ENCODE measurements at places on chromosomes 7 and 10.

DNA sequence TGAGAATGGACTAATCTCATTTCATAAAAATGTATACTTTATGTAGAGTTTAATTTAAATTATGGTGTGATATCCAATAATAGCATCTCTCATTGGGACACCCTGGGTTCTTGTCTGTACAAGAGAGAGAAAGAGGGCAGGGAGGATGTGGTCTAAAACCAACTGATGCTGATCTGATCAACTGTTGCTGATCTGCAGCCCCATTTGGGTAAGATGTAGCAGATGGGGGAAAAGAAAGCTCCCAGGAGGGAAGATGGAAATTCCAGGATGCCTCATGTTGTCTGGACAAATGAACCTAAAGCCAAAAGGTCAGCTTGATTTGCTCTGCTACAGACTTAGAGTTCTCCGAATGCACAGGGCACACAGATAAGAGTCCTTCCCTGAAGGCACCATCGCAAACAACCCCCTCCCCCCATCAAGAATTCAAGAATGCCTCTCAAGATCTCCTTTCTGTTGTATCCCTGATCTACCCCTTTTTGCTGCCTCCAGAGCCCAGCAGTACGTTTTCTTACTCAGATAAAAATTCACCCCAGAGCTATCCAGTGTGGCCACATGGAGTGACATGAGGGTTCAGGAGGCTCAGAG lies 171.4 kb upstream of the INHBA start:
- DNase-seq = no peak

DNA sequence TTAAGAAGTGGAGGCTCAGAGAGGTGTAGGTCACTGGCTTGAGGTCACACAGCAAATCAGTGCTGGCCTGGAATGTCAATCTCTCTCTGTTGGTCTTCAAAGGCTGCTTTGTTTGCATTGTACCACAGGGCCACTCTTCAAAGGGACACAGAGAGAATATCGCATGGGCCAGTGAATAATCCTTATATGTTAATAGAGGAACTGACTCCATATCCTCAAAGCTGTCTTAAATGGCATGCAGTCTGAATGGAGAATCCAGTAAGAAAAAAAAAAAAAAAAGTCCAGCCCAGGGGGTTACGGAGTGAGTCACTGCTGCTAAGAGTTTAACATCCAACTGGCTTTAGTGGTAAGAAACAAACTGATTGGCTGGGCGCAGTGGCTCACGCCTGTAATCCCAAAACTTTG lies 54.1 kb downstream of the NRAP start:
- no peak for DNase-seq

DNA sequence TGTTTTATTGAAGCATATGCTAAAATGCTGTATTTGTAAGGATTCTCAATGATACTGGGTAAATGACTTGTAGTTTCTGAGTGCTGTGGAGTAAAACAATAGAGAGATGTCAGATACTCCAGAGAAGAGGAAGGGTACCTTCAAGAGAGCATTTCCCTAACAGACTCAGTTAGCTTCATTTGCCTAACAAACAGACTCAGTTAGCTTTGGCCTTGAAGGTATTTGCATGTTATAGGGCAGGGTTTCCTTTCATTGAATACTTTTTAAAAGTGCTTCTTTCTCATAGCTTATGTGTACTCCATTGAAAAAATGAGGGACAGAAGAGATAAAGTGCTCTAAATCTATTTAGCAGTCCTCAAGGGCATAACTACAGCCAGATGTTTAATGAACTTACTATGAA lies 101.8 kb downstream of the CHN2 start:
- DNase-seq = no peak

DNA sequence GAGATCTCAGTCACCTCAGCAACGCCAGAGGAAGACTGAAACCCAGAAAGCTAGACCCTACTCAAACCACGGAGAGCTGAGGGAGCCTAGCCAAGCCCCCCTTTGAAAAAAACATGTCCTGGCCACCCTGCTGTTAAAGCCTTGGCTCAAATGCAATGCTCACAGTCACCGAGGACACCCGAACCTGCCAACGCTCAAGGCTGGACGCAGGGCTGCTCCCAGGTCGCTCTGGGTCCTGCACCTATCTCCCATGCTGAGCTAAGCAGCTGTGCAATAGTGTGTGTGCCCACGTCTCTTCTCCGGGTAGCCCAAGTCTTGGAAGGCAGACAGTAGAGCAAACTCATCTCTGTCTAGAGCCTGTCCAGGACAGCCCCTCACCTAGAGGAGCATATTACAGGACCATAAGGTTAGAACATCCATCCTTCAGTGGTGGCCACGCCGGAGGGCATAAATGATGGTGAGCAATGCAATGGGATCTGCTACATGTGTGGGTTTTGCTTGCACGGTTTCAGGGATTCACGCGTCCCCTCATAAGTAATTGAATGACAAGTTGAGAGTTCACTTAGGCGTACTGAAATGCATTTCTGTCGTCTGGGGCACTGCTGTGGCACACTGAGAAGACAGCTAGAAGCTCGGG lies 94.2 kb upstream of the DDC start:
- no peak for DNase-seq

DNA sequence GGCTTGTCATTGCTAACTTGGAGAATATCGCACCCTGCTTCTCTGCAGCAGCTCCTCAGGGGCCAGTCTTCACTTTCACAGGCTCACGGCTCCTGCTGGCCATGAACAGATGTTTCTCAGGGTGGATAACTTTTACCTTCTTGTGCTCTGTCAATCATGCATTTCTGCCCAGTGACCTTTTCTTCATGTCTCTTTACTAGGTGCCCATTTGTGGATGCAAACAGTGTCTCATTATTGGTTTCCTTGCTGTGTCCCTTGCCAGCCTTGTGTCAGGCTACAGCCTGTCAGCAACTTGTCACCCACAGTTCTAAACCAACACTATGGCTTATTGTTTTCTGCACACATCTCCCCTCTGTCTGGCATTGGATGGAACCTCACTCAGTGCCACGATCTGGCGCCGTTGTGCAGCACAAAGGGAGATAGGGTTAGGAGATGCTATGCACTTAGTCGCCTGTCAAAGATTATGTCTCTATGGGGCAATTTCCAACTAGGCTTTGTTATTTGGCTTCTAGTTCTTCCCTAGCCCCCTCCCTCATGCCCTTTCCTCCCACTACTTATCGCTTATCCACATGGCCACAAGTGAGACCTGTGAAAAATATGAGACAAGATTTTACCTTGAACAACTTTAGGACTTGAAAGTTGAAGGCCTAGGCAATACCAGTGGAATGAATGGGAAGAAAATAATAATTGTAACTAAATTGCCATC lies 45.7 kb upstream of the NXPH1 start:
- DNase-seq = no peak

DNA sequence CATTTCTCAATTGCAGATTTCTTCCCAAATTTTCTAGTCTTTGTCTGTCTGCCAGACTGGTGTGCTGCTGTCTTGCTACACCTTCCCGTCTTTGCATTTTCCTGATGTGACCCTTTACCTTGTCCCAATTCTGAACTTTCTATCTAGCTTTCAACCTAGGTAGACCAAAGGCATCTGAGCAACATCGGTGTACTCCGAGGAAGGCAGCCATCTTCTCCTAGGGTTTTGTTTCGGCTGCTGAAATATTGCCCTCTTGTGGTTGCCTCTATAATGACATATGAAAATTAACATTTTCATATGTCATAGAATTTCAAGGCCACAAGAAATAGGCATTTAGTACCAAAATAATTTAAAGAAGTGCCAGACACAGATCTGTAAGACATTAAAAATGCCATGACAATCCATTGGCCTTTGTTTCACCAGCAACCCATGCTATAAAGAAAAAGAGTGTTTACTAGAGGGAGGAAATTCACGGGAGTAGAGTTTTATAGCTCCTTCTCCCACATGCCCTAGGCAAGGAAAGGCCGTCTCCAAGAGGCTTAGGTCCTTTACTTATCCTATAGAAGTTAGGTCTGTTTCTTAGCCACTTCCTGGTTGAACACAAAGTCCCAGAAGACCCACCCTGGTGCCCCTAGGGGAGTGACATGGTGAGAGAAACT lies 23.4 kb downstream of the OR9A2 start:
- DNase-seq = no peak

GRCh38 chr7:99124751-99125504 lies 19.0 kb downstream of the SMURF1 start:
- no peak for DNase-seq

DNA sequence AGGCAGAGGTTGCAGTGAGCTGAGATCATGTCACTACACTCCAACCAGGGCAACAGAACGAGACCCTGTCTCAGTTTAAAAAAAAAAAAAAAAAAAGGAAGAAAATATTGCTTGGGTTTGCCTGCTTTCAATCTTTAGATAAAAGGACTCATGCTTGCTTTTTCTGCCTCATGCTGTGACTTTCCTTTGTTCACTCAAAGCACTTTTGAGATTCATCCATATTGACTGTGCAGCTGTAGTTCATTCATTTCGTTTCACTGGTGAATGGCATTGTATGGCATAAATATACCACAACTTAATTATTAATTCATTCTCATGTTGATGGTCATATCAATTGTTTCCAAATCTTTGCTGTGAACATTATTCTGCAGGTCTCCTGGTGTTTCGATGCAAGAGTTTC lies 97.6 kb upstream of the NFE2L3 start:
- DNase-seq = no peak

DNA sequence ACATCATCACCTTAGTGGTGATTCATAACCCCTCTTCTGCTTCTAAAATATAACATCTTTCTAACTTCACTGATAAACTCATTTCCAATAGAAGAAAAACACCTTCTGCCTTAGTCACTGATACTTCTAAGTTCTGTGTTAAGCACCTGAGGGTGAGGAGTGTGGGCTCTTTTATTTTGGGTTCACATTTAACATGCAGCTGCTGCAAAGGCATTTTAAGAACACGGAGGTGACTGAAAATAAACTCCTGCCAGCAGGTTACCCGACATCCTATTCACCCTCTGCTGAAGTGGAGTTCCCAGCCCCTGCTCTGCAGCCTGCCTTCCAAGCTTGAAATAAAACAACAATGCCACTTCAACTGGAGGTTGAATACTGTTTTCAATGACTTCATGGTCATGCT lies 202.9 kb upstream of the PLXNA4 start:
- DNase-seq = no peak

DNA sequence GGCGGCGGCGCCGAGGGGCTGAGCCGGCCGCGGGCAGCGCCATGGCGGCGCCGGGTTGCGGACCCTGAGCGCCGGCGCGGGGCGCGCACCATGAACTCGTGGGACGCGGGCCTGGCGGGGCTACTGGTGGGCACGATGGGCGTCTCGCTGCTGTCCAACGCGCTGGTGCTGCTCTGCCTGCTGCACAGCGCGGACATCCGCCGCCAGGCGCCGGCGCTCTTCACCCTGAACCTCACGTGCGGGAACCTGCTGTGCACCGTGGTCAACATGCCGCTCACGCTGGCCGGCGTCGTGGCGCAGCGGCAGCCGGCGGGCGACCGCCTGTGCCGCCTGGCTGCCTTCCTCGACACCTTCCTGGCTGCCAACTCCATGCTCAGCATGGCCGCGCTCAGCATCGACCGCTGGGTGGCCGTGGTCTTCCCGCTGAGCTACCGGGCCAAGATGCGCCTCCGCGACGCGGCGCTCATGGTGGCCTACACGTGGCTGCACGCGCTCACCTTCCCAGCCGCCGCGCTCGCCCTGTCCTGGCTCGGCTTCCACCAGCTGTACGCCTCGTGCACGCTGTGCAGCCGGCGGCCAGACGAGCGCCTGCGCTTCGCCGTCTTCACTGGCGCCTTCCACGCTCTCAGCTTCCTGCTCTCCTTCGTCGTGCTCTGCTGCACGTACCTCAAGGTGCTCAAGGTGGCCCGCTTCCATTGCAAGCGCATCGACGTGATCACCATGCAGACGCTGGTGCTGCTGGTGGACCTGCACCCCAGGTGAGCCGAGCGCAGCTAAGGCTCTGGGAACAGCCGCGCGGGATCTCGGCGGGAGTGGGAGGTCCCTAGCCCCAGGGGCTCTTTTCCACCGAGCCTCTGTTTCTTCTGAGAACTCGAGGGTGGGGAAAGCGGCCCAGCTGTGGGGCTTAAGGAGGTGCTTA lies at the start of gene GPR26:
Gene GPR26 (plus strand): TSS at position 38 of the 919 bp plus-strand sequence. CDS start 53 bp downstream, at position 91.
- DNase-seq = no peak

- no peak for DNase-seq
Observed at GRCh38 chr10:25815236-25815635, 118.8 kb upstream of the MYO3A start.

DNA sequence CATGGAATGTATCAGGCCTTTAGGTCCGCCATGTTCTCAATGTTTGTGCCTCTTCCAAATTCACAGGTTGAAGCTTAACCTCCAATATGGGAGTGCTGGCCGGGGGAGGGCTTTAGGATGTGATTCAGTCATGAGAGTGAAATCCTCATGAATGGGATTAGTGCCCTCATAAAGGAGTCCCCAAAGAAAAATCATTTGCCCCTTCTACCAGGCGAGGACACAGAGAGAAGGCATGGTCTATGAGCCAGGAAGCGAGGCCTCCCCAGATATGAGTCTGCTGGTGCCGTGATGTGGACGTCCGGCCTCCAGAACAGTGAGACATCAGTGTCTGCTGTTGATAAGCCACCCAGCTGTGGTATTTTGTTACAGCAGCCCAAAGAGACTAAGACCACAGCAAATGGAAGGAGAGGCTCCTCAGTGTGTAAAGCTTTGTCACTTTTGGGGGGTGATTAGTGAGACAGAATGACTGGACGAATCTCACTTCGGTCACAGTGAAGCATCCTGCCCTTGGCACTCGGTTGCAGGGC lies 231.3 kb upstream of the KLF6 start:
- no peak for DNase-seq

- DNase-seq = no peak
Observed at GRCh38 chr10:106874604-106874889, 290.0 kb downstream of the SORCS1 start.

DNA sequence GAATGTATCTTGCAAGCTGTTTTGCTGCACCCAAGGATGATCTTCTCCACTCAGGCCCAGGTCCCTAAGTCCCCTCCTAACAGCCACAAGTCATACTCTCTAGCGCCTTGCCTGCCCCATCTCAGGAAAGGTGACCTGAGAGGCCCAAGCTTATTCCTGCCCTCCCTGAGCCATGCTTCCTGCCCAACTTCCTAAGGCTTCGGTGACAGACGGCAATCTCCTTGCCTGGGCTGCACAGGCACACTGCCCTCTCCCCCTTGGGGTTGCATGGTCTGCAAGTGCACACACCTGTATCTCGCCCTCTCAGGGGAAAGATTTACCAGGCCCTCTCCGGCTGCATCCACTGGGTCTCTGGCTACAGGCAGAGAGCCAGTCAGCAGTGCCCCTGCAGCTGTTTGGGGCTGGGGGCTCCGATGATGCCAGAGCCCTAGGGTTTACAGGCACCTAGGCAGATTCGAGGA lies 771 bp upstream of the ADIRF start:
- DNase-seq = no peak

- DNase-seq = no peak
Observed at GRCh38 chr10:133163889-133164815, 4.1 kb downstream of the KNDC1 start.

Data from effector CD8-positive, alpha-beta T cell (primary cell).